ENCODE measurements at places on chromosomes 12 and 14.

GRCh38 chr14:71780075-71780474 lies 152.2 kb upstream of the RGS6 start:
- DNase-seq = no peak

GRCh38 chr14:77812028-77812427 lies 12.1 kb downstream of the ADCK1 start:
- no peak for DNase-seq

DNA sequence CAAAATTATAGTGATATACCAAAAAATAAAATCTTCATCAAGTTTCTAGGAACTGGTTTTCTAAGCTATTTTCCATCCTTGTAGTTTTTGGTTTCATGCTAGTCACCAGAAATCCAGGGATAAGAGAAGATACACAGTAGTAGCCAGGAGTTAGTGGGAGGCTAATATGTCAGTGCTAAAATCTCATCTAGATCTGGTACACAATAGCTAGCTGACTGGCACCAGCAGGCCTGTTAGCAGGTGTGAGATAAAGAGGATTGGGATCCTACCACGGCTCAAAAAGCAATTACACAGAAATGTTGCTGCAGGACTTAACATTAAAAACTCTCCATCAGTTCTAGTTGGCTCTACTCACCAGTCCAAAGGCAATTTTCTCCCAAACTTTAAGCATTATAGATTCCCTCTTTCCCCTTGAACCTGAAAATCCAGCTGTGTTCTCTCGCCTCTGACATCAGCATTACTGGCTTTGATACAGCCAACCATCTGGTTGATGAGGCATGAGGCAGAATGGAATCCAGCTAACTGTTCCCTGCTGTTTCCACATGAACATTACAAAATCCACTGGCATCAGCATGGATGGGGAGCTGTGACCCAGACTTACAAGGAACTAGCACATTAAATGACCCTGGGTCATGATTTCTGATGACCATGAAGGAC lies 41.8 kb upstream of the CCDC196 start:
- no peak for DNase-seq

DNA sequence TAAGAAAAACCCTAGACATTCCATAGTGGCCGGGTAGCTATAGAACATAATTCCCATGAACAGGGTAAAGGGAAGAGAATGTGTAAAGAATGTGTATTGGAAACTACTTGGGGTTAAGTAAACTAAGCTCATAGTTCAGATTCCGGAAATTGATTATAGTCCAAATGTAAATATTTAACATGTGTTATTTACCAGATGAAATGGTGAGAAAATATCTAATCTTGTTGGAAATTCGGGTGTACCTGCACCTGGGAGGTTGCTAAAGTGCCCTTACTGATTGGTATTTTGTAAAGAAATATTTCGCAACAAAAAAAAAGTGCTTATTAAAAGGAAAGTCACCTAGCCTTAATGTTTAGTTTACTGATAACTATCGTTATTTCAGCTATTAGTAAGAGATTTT lies 14.4 kb downstream of the RASSF9 start:
- no peak for DNase-seq

GRCh38 chr12:89523843-89524540 lies 604 bp downstream of the GALNT4 start:
- DNase-seq = no peak

GRCh38 chr14:91294153-91294552 lies 49.6 kb upstream of the GPR68 start:
- no peak for DNase-seq

- no peak for DNase-seq
Observed at GRCh38 chr12:139585-139984, 73.0 kb downstream of the IQSEC3 start.

DNA sequence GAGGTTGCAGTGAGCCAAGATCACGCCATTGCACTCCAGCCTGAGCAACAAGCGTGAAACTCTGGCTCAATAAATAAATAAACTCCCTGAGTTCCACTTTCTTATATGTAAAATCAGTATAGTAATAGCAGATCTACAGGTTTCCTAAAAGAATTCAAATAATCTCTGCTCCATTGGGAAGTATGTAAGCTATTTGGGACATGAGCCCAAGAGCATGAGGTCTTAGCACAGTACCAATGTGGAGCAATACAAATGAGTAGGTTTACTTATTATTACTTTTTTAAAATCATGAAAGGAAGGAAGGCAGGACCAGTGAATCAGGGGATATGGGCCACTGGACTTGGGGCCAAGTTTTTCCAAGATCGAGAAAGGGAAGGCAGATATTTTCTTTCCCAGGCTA lies 216.9 kb upstream of the DIO2 start:
- DNase-seq = no peak

GRCh38 chr12:109264095-109264942 lies 44.8 kb downstream of the FOXN4 start:
- DNase-seq = no peak

DNA sequence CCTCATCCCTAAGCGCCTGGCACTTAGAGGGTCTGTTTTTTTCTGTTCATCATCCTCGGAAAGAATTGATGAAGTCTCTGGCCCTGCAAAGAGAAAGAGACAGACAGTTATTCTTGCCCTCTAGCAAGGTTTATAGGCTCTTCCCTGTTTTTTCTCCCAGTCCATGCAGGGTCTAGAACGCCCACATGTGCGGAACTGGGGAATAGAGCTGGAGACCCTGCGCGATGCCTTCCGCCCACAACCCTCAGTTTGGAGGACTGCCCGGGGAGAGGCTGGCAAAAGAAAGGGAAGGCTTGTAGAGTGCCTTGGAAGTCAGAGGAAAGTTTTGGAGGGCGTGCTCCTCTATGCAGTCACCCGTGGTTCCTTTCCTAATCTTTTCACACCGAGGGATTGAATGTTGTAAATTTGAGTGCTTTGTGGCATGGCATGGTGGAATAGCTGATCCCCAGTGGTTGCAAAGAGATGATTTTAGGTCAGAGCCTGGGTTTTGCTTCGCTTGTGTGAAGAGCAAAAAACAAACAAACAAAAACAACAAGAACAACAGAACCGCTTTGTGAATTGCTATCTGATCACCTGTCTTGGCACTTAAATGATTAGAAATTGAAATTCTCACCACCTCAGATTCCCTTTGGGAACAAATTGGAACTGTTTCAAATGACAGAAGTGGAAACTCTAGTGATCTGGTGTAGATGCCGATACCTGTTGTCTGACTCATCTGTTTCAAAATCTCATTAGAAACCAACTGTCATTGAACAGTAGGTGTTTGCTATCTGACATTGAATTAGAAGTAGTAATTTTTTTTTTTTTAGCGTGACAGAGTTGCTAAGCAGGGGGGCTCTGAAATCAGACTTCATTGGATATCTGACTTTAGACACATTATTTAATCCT lies 947 bp downstream of the GAS2L3 start:
- DNase-seq = no peak

DNA sequence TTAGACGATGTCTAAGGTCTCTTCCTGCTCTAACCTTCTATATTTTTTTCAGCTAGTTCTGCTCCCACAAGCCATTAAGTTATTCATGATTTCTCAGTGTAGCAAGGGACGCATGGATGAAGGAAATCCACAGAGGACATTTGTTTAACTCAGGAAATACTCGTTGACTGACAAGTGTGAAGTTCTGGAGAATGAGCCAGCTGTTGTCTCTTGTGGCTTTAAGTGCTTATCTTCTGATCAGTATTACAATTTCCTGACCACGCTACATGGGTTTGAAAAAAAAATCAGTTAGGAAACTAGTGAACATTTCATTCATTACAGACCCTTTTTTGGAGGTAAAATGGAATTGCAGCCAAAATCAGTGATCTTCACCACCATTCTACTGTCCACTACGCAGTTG lies 53.1 kb downstream of the GUCY2C start:
- no peak for DNase-seq

DNA sequence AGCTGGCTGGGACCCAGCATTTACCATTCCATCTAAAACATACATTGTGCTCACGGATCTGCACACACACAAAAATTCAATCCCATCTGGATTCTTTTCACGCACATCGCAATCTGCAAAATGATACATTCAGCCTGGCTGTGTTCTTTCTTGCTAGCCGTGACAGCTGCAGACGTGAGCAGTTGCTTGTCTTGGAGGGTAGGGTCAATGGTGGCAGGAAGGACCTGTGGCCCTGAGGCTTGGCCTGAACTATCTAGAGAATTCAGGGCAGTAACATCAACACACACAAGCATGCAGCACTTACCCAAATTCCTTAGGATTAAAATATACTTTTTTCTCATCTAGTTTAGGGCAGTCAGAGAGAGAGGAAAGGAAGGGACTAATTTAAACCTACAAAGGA lies 72.0 kb downstream of the DICER1 start:
- no peak for DNase-seq

- no peak for DNase-seq
Observed at GRCh38 chr12:93537769-93538168, 34.7 kb upstream of the SOCS2 start.

DNA sequence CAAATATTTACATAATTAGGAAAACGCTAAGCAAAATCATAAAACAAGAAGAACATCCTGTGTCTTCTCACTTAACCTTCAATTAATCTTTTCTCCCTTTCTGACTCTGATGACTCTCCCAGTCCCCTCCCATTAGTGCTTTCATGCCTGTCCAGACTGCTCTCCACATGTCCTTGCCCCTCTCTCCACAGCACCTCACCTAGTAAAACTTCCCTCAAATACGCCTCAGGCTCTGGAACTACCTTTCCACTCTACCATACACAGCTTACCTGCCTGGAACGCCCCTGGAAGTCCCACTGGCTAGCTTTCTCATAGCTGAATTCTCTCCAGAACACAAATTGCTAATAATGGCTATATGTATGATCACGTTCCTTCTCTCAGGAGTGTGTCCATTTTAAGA lies 44.7 kb downstream of the SLC5A8 start:
- DNase-seq = no peak

- DNase-seq = no peak
Observed at GRCh38 chr12:99450036-99450630, 197.4 kb upstream of the GARIN6 start.

DNA sequence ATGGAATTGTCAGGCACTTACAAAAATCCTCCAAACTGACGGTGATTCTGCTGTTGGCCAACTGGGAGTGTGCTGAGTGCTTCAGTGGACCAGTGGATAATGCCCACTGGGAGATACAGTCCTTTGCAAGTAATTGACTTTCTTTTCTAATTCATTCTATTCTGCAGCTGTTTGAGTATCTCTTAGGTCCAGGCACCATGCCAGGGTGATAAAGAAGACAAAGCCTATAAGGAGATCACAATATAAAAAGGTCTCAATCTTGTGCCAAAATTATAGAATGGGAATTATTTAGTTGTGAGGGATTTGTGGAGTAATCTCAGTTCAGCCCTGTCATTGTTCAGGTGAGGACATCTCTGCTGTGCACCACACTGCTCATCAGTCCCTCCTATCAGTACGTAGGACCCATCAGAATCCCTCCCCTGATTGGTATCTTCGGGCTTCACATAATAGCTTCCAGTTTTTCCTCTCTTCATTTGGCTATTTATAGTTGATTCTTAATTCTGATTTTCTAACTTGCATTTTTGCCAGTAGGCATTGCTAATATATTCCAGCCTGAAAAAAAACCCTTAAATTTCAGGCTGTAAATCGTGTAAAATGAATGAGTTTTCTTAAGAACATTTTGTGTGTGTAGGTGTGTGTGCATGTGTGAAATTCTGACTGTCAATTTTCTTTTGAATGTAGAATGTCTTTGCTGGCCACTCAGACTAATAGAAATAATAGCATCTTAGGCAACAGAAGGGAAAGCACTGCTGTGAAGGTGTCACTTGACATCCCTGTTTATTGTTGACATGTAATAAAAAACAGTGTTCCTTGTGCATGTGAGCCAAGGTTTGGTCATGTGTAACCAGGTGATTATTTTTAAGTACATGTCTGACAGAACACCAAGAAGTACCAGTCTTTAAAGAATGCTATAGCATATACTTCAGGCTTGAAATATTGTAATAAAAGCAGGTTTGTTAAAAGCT lies 457.6 kb upstream of the RGS6 start:
- DNase-seq = no peak

GRCh38 chr14:34863844-34864243 lies 11.3 kb downstream of the BAZ1A start:
- DNase-seq = no peak

DNA sequence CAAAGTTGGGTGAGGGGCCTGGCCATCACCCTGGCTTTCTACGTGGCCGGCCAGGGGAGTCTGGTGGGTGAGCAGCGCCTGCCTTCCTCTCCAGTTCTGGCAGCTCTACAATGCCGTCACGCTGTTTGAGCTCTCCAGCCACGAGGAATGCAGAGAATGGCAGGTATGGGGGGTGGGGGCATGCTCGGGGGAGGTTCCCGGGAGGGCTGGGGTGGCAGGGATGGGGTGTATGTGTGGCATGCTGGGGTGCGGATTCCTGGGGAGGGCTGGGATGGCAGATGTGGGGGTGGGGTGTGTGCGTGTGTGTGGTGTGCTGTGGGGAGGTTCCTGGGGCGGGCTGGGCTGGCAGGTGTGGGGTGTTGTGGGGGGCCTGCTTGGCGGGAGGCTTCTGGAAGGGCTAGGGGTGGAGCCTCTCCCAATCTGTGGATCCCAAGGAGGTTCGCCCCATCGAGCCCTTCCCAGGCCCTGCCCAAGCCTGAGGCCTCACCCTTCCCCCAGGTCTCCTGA lies 18.5 kb downstream of the RHOF start:
- no peak for DNase-seq

- no peak for DNase-seq
Observed at GRCh38 chr12:27284751-27285150, 40.7 kb downstream of the STK38L start.

- no peak for DNase-seq
Observed at GRCh38 chr12:101599771-101600484, 5.2 kb downstream of the MYBPC1 start.
